ENCODE measurements at places on chromosomes 11 and 22. TPM values are rescaled to one million over a fixed set of nuclear protein-coding genes. Genes with fewer than 3 reads are reported as not detected.

KLHDC7B gene
- 1.0 TPM for total RNA-seq

ISX gene
- not detected for total RNA-seq

PITPNB gene
- 55.3 TPM for total RNA-seq

EFEMP2 gene
- total RNA-seq, result 10.7 TPM

NXPE2 gene
- not detected for total RNA-seq

FAM181B gene
- 1.4 TPM for total RNA-seq

SYCE3 gene
- not detected for total RNA-seq

ANGPTL5 gene
- not detected for total RNA-seq

MPEG1 gene
- not detected for total RNA-seq

PRRG4 gene
- 9.9 TPM for total RNA-seq

MYBPC3 gene
- not detected for total RNA-seq

POU2AF3 gene
- 0.36 TPM for total RNA-seq

MTA2 gene
- 183 TPM for total RNA-seq

NLRX1 gene
- total RNA-seq, result 28.9 TPM

SEZ6L gene
- not detected for total RNA-seq

FOSL1 gene
- total RNA-seq, result 27.7 TPM

MAP6 gene
- total RNA-seq, result 0.50 TPM

SLN gene
- total RNA-seq, result not detected
